ENCODE measurements at places on chromosomes 7 and 10.
A peak's percentile ranks its signal among the peaks of the same experiment; 100 is the strongest.

- no peak for DNase-seq
These were observed 199.5 kb downstream of the GFRA1 start for GRCh38 chr10:116073510-116073909.

DNA sequence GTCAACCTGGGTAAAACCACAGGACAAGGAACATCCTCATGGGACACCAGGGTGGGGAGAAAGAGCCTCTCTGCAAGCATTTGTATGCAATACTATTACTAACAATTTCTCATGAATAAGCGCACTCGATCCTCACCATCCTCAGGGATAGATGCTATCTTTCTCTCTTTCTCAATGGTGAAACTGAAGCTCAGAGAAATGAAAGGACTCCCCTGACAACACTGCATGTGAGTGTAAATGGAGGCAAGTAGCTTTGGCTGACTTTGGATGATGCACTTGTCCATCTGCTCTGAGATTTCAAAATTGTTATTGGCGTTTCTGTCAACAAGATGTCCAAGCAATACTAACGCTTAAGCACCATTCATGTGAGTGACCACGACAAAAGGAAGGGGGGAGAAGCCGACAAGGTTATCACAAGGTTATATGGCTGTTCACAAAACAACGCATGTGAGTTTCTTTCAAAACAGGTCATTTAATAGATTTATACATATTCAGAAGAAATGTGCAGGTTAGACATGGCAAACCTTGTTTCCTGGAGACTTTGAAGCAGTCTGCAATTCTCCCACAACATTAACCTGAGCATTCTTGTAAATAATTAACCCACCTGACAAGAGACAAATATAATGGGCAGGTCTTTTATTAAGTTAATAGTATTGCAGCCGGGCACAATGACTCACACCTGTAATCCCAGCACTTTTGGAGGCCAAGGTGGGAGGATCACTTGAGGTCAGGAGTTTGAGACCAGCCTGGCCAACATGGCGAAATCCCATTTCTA is 54.0 kb downstream of the IFIT5 start:
- DNase-seq = no peak

DNA sequence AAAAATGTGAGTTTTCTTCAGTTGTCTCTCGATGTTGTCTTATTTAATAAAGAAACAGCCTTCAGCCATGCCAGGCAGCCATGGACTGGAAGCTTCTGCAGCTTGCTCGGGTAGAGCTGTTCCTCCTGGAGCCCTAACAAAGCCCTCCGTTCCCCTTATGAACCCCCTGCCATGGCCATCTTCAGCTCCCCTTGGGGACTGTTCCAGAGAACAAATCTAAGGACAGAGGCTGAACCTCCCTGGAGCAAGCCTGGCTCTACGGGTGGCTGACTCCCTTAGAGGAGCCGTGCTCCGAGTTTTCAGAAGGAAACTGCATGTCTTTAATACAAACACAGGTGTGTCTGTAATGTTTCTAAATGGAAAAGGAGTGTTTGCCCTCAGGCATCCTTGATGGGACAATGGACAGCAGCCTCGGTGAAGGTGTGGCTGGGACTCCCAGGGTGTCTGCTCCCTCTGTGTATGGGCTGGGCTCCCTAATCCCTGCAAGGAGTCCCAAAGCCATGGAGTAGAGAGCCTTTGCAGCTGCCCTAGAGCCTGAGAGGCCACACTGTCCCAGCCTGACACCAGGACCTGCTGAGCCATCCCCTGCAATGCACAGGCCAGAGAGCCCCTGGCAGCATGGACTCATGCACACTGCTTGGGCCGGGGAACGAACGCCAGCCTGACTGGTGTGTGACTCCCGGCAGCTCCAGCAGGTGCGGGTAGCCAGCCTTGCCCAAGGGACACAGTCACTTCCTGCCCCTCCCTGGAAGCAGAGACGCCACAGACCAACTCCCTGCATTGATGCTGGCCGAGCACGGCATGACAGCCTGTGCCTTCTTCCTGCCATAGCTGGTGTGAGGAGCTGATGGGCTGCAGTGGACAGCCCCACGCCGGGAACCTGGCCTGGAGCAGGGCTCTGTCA is 381.8 kb downstream of the TCERG1L start:
- DNase-seq = no peak

DNA sequence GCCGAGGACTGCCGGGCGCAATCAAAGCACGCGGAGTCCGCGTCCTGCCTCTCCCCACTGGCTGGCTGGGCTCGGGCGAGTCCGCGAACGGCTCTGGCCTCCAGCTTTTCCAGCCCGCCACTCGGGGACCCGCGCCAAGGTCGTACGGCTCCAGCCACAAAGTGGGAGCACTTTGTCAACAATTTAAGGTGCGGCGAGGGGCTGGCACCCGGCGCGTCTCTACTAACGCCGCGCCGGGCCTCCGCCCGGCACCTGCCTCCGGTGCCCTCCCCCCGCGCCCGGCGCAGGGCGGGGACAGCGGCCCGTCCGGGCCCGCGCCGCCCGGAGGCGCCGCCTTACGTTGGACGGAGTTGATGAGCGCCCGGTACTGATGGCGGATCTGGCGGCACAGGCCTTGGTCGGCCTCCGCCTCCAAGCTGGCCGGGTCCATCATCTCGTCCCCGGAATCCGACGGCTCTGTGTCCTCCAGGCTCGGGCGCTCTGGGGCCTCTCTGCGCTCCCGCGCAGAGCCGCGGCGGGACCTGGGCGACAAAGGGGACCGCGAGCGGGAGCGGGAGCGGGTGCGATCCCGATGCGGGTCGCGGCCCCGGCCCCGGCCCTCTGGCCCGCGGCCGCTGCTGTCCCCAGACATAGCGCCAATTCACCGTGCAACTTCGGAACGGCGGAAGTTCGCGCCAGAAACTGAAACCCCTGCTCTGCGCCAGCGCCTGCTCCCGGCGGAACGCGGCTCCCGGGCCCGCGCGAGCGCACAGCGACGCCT is at the start of gene NSMCE4A:
Gene NSMCE4A (minus strand): TSS at position 683 of the 760 bp plus-strand sequence. CDS start 52 bp downstream, at position 631.
- DNase-seq = peak; percentile 39

- DNase-seq = no peak
These were observed 32.7 kb downstream of the RBM28 start for GRCh38 chr7:128311013-128311412.

- no peak for DNase-seq
These were observed 937.5 kb downstream of the GRID1 start for GRCh38 chr10:85429126-85429525.

GRCh38 chr7:137628216-137628615 is 218.6 kb downstream of the DGKI start:
- DNase-seq = no peak

GRCh38 chr10:80279146-80279545 is 10.3 kb downstream of the MAT1A start:
- no peak for DNase-seq

DNA sequence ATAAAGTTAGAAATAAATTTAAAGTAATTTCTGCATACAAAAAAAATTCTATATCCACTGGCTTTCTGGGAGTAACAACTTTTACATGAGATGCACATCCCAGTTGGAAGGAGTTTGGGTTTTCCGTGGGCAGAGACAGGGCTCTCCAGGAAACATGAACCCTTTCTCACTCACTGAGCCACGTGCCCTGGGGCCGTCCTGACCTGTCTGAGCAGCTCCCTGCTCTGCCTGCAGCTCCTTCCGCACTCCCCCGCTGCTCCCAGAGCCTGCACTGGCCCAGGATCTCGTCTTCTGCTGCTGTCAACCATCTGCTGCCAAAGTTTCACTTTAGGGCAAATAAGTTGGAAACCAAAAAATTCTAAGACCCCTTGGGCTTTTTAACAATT is 169.1 kb downstream of the DIP2C start:
- DNase-seq = no peak

DNA sequence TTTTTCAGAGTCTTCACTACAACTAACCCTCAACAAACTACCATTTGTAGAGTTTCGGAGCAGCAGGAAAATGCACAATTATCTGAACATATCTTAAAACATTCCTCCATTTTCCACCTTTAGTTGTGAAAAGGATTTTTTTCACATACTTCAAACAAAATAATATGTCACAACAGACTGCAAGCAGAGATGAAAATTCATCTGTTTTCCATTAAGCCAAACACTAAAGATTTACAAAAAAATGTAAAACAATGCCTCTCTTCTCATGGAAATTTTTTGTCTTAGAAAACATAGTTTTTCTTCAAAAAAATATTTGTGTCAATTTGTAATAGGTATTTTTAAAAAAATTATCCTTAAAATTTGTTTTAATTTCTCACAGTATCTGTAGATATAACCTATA is 98.9 kb downstream of the ARHGAP12 start:
- DNase-seq = no peak

- no peak for DNase-seq
These were observed 130.9 kb downstream of the BMPER start for GRCh38 chr7:34036051-34036920.

DNA sequence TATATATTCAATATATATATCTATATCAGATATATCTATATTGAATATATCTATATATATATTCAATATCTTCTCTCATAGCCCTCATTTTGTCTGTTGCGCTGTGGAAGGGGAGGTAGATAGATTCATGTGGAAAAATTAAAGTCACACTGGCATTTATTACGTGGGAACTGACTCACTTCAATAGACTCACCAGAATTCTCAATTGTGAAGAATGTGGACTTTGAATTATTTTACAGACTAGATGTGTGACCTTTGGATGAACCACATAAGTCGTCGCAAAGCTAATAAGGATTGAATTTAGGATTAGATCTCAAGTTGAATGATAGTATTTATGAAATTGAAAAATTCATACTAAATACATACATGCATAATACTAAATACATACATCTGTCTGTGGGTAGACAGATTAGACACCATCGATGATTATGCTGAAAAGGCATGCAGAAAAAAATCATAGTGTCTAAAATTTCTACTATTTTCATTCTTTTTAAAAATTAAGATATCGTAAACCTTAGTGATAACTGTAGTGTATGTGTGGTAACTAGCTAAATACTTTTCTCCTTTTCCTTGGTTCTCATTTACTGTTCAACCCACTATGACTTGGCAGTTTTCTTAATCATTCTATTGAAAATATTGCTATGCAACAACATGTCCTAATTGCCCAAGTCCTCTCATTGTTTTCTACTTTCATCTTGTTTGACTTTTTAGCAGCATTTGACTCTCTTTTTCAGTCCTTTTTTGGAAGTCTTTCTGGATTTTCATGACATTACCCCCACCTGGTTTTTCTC is 61.8 kb upstream of the A1CF start:
- no peak for DNase-seq

- no peak for DNase-seq
These were observed 153.5 kb downstream of the NSUN6 start for GRCh38 chr10:18497806-18498369.

DNA sequence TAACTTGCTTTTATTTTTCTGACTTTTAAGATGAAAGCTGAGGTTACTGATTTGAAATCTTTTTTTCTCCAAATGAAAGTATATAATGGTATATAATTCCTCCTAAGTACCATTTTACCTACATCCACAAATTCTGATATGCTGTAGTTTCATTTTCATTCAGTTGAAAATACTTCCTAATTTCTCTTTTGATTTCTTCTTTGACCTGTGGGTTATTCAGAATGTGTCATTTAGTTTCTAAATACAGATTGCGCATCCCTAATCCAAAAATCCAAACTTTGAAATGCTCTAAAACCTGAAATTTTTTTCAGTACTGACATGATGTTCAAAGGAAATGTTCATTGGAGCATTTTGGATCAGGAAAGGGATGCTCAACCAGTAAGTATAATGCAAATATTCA is 168.7 kb downstream of the CELF2 start:
- no peak for DNase-seq

DNA sequence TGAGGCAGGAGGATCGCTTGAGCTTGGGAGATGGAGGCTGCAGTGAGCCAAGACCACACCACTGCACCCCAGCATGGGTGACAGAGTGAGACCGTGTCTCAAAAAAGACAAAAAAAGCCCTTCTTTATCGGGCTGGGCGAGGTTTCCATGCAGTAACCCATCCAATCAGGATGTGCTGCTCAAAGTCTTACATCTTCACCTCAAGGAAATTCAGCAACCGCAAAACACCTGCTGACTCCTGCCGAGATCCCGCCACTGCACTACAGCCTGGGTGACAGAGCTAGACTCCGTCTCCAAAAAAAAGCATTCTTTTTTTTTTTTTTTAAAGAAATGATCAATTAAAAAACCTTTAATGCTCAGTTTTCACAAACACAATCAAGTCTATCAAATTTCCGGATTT is 75.7 kb upstream of the KCTD7 start:
- no peak for DNase-seq
